ENCODE measurements at places on chromosomes 12 and 14.

GRCh38 chr14:38174711-38175110 lies 33.0 kb upstream of the SSTR1 start:
- no peak for DNase-seq

DNA sequence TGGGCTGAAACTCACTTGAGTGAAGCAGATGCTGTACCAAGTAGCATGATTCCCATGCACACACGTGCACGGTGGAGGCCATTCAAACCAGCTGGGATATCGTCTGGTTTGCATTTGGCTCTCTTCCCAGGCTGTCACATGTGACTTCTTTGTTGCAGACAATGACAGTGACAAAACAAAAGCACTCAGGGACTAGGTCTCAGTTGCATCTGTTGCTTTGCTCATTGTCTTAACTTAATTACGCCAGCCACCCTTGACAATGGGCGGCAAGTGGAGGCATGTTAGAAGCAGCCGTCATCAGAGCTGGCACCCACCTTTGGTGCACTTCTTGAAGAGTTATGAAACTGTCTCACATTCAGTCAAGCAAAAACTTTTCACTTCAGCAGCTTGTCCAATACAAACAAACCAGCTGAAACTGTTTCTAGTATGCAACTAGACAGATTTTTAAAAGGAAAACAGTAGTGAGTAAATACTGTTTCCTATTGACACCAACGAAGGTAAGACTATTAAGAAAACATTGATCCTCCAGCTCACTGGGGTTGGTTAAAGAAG lies 74.3 kb downstream of the IGF1 start:
- peak; percentile 37 for DNase-seq

DNA sequence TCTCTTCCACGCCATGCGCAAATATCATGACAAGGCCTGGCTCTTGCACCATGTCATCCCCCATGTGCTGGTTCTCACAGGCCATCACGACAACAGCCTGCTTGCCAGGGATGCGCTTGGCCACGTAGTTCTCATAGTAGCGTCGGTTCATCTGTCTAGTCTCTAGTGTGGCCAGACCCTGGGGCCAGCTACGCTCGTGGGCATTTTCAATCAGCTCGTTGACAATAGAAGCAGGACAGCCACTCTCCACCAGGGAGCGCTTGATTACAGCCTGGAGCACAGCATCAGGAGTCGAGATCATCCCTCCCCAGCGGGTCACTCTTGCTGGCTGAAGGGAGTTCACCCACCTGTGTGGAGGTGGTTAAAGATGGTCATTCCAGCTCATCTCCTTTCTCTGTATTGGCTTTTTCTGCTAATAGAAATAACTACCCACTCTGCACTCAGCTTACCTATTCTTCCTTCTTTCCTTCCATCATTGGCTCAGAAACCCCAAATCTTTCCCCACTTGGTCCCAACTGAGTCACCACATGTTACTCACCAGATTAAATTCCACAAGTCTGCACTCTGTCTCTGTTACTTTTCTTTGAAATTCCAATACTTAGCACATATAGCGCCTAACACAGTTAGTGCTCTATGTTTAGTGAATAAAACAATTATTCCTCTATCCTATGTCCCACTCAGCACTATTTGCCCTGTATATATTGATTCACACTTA lies 15.1 kb downstream of the RNF41 start:
- peak; percentile 31 for DNase-seq

DNA sequence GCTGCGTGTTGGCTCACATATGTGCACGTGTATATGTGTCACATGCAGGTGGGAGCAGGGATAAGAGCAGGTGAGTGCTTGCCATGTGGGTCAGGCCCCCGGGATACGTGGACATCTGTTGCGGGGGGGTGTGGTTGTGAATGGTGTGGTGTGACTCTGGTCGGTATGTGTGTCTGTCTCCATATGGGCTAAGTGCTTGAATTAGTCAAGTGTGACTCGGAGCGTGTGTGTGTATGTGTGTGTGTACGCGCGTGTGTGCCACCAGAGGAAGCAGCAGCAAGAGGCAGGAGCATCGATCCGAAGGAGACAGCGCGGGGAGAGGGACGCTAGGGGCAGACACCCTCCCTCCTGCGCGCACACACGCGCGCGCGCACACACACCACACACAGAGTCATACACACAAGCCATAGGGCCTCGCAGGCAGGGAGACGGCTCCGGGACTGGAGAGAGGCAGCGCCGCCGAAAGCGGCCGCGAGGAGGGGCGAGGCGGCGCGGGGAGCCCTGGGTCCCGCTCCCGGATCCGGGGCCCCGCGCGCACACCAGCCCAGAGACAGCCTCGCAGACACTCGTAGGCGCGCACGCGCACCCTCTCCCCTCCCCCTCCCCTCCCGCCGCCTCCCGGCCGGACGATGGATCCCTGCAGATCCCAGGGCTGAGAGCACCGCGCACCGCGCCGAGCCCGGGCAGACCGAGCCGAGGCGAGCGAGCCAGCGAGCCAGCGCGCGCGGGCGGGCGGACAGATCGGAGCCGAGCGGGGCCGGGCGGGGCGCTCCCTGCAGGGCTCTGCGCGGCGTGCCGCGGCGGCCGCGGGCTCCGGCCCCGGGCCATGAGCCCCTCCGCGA lies at the start of gene ASIC1:
Gene ASIC1, plus strand, starts transcription at position 597 of the 842 bp plus-strand sequence. CDS start 1,171 bp downstream, outside the sequence.
- peak; percentile 47 for DNase-seq

DNA sequence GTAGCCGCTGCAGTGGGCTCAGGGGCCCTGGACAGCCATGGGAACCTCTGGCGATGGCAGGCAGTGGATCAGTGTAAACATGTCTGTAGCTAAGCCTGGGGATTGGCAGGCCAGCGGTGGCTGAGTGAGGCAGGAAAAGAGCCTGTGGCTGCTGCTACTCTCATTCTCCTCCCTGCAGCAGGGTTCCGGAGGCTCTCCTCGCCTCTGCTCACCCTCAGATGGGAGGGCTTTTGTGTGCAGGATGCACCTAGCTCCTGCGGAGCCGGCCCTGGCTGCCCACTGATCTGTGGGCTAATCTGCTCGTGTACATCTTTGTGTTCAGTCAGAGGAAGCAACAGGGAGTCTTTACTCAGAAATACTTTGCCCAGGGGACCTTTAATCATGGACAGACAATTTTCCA lies 59.5 kb downstream of the GALNT8 start:
- no peak for DNase-seq
